ENCODE measurements at places on chromosomes 13 and 19.

DNA sequence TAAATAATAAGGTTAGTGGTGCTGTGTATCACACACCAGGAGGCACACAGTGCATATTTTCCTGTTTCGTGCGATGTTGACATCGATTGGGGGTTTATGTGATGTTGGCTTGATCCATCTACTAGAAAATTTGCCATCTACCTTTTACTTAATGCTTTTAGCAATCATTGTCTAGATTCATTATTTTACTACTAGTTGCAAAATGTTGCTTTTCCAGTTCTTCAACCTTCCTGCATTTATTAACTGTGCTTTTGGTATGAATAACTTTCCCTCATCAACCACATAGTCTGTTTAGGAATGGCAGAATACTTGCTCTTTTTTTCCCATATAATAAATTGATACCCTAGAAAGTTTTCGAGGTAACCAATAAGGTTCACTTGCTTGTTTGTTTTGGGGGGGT is 17.5 kb downstream of the C13orf42 start:
- DNase-seq, result no peak

GRCh38 chr13:39540929-39541605 is 61.9 kb downstream of the LHFPL6 start:
- DNase-seq, result no peak

GRCh38 chr13:45108716-45109101 is 11.6 kb upstream of the GTF2F2 start:
- no peak for DNase-seq

DNA sequence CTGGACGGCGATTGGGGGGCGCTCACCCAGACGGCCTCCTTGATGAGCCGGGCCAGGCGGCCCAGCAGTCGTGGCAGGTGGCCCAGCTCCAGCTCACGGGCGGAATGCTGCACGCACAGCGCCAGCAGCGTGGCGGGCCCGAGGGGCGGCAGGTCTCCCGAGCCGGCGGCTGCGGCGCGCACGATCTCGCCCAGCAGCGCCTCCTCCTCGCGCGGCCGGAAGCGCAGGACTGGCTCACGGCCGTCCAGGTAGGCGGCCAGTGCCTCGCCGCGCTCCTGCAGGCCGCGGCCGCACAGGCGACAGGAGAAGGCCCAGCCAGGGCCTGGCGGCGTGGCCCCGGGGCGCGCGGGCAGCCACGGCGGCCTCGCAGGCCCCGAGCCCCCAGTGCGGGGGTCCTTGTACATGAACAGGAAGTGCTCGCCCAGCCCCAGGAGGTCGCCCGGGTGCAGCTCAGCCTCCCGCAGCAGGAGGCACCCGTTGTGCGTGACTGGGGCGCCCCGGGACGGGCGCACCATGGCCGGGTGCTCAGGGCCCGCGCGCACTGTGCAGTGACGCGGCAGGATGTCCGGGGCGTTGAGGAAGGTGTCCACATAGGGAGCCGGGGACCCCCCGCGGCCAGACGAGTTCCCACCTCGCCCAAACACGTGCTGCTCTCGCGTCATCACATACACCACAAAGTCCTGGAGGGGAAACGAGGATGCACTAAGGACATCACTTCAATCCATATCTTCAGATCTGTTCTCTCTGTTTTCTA is 9.6 kb upstream of the MAMSTR start:
- no peak for DNase-seq

DNA sequence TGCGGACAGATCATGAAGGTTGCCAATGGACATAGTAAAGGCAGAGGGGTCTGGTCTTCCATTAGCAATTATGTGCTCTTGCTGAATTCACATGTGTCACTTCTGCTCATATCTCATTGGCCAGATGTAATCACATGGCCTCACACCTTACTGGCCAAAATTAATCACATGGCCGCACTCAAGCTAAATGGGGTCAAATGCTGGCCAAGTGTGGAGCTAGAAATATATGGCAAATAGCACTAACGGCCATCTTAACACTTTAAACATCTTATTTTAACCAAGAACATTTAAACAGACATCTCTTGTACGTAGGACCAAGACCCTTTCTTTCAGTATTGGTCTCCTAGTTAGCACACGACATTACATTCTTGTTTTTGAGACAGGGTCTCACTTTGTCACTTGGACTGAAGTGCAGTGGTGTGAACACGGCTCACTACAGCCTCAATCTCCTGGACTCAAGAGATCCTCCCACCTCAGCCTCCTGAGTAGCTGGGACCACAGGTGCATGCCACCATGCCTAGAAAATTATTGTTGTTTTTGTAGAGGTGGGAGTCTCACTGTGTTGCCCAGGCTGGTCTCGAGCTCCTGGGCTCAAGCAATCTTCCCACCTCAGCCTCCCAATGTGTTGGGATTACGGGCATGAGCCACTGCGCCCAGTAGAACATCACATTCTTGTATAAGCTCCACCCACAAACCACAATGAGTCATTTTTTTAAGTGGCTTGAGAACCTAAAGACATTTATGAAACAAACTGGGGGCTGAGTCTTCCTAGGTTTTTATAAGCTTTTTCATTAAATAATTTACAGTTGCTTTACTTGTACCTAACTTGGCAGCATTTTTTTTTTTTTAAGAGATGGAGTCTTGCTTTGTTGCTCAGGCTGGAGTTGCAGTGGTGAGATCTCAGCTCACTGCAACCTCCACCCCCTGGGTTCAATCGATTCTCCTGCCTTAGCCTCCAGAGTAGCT is 2.9 kb upstream of the PTOV1 start:
- DNase-seq, result no peak

GRCh38 chr13:109403012-109403421 is 383.4 kb downstream of the IRS2 start:
- no peak for DNase-seq

DNA sequence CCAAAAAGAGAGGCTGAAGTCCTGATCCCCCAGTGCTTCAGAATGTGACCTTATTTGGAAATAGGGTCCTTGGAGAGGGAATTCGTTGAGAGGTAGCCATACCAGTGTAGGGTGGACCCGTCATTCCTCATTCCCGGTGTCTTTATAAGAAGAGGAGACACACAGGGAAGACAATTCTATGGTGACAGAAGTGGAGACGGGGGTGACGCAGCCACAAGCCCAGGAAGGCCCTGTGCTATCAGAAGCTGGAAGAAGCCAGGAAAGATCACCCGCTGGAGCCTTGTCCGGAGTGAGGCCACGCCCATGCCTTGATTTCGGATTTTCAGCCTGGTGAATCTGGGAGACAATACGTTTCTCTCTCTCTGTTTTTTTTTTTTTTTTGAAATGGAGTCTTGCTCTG is 2.6 kb upstream of the MYPOP start:
- no peak for DNase-seq

- DNase-seq, result no peak
Measured at GRCh38 chr13:21641629-21642028, 29.2 kb upstream of the FGF9 start.

DNA sequence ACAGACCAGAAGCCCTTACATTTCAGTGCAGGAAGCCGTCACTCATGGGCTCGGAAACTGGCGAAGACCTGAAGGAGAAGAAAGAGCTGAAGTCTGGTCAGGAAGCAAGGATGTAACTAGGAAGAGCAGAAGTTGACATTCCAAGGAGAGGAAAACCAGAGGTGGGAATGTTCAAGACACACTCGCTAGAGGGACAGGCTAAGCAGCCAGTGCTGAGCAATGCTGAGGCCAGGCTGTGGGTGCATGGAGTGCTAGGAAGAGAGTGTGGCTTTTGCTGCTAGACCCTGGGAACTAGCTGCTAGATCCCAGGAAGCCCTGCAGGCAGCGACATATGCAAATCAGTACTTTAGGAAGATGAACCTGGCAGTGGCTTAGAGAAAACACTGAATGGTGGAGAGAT is 12.1 kb upstream of the URAD start:
- DNase-seq, result no peak

DNA sequence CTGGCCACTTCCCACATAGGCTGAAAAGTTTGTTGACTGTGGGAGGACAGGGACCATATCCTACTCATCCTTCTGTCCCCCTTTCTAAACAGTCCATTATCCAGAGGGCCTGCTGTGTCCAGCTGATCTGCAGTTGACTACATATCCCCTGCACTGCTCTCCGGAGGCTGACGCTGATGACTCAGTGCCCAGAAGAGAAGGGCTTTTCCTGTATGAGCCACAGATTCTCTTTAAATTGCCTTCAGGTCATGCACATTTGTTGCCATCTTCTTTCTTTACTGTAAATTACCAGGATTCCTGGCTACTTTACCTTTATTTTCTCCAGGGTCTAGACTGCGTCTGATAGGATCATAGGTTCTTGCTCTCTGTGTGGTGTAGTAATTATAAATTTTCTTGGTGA is 125.2 kb downstream of the LACC1 start:
- no peak for DNase-seq

Measured in GOT3 (cell line).